Cortex of kidney (tissue), 1 donor: ENCODE measurements at places on chromosomes 2 and 18.

DNA sequence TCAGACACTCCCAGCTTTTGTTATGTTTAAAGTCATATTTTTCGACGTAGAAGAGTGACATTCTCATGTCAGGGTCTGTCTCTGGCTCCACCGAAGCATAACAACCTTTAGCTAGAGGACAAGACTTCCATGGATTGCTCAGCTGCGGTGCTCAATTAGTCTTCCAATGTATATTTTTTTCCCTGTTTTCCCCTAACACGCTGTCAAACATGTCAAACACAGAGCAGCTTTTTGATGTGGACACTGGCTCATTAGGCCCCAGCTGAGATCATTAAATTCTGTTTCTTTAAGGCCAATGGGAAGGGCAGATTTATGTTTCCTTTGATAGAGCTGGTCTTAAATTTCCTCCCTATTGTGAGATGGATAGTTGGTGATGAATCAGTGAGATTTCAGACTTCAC, 525.4 kb downstream of the PIK3C3 start:
- DNase-seq = no peak

DNA sequence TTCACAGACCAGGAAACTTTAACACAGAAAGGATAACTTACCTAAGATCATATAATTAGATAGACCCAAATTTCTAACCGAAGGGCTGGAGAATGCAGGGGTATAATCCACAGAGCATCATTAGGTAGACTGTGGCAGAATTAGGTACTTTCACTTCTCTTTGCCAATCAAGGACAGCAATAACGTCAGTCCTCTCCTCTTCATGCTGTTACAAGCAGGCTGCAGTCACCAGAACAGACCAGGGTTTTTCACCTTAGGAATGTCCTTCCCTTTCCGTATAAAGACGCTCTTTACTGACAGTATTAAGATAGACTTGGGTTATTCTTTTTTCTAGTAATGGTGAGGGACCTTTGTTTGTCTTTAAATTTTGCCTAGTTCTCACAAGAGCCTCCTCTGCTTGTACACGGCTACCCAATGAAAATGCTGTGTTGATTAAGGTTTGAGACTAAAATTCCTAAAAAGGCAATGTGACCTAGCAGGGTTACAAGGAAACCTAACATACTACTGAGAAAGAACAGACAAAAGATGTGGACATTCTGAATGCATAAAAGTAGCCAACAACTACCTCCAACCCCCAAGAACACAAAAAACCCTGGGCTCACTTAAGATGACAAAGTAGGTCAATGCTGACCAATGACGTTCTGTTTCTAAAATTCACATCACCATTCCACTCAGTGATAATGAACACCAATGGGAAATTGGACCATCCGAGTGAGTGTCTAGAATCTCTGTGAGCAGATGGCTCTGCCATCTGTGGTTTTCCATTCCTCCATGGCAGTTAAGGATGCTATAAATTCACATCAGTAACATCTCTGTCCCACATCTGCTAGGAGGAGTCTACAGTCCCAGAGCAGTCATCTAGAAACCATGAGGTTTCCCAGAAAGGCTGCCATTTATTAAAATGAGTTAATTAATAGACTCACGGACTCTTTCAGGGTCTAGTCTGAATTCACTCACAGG, 2.1 kb downstream of the PDIA6 start:
- DNase-seq = no peak

DNA sequence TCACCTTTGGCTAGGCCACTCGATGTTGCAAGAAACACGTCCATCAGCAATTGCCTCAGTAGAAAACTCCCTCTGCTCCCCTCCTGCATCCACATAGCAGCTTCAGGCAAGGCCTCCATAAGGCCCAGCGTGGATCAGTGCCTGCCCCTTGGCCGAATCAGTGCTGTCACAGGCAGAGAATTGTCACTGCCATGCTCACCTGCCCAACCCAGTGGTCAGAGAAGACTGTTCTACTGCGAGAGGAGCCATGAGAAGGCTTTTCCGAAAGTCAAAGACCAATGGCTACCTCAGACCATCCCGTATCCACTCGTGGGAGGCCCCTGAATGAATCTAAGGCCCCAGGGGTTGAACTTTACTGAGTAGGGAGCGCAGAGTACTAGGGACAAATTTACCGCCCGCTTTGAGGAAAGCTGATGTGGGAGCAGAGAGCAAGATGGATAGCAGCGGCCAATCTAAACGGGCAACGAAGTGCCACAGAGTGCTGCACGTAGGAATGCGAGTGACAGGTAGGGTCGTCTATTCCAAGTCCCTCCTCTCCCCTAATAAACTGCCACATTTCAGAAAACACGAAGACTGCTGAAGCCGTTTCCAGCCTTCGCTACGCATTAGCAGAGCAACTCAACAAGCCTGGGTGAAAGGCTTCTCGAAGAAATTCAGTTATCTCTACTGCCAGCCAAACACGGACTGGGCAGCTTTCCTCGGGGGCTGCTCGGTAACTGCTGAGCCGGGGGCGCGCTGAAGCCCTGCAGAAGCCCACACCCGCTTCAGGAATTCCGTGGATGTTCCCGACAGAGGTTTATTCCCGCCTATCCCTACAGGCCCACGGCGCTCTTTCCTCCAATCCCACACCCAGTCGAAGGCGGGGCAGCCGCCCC, 968 bp upstream of the RALBP1 start:
- DNase-seq = no peak

- DNase-seq = no peak
Measured at GRCh38 chr2:27370816-27371620, 602 bp downstream of the SNX17 start.

DNA sequence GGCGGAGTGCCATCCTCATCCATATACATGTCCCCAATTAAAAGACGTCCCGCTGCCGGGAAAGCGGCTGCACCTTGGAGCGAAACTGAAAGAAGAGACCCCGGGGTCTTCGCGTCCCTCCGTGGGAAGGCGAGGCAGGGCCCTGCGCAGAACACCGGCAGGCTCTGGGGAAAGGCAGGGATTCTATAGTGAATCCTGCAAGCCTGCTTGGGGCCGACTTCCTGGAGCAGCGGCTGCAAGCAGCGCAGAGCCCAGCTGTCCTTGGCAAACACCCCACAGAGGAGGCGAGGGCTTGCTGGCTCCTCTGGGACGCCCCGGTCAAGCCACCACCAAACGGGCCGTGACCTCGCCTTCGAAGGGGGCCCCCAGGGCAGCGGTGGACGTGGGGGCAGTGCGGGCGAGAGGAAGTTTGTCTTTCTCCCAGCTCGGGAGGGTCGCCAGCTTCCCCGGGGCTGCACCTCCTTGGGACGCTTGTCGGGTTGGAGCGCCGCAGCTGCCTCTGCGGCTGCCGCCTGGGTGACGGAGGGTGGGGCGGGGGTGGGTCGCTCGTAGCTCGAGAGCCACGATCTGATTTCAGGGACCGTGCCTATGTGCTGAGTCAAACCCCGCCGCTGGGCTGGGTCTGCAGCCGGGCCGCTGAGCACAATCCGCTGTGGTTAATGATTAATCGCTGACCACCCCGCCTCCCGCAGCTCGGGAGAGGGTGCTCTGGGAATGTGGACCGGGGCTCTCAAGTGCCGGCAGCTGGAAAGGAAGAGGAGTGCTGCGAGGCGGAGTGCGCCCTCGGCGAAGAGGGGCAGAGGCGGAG, 486 bp upstream of the GPR39 start:
- peak; percentile 68 for DNase-seq

DNA sequence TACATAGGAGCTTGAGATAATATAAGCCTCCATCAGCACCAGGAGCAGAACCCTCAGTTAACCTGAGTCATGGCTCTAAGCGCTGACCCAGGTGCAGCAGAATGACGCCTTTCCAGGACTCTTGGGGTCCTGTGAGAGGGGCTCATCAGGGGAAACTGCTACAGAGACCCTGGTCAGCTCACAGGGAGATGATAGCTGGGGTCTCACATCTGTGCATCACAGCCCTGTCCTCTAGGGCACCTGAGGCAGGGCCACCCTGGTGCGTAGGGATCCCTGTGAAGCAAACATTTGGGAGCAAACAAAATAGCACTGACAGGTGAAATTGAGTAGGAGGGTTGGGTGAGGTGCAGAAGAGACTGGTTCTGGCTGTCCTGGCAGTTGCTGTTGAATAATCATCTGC, 219.2 kb downstream of the SH3RF3 start:
- no peak for DNase-seq

DNA sequence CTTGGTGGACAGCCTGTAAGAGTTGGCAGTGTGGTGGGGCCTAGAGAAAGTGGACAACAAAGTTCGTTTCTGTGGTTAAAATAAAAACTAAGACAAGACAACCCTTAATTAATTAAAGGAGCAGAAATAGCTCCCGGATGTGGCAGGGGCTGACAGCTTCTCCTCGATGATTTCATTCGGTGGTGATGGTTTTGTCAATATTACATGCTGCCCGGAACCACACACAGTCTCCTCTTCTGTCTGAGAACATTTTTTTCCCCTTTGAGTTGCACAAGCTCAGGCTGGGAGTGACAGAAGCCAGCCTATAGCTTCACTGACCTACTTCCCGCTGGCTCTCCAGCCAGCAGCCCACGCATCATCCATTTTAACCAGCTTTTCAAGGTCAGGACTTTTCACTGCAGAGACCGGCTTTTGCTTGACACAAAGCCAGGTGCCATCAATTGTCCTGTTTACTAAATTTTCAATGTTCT, 378.8 kb downstream of the SLC4A3 start:
- no peak for DNase-seq

DNA sequence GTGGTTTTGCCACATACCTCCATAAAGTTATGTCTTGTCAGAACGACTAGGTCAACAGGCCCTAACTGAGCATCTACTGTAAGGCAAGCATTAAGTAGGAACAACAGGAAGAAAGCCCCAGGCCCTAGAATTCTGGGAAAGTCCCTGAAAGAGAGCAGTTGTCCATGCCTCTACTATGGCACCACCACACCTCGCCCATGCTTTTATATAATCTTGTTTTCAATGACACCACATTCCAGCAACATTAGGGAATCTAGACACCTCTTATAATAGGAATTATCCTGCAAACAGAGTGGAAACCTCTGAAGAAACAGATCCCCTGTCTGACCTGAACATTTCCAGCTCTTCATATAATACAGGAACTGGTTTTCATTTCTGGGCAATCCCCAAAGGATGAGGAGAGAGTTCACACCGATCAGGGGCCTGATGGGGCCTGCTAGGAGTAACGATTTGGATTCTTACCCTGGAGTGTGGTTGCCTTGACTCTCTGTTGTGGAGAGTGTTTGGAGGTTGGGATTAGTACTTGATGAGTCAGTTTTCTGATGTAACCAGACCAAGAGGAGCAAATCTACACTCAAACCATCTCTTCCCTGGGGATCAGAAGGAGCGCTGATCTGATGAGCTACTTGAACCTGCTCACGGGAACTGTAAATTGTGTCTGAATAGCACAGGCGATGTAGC, 31.9 kb upstream of the CEP68 start:
- no peak for DNase-seq

DNA sequence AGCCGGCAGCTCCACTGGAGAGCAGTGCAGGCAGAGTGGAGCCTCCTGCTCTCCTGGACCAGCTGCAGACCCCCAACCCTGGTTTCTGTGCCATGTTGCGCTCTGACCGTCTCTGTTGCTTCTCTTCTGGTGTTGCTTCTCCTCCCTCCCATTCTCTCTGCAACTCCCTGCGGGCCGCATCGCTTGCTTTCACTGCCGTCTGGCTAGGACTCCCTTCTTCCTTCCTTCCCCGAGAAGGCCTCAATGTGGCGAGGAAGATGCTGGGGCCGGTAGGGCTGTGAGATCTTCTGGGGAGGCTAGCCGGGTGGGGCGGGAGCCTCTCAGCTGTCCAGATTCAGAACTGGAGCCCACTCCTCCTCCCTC, 6.2 kb downstream of the DNAJB2 start:
- no peak for DNase-seq

DNA sequence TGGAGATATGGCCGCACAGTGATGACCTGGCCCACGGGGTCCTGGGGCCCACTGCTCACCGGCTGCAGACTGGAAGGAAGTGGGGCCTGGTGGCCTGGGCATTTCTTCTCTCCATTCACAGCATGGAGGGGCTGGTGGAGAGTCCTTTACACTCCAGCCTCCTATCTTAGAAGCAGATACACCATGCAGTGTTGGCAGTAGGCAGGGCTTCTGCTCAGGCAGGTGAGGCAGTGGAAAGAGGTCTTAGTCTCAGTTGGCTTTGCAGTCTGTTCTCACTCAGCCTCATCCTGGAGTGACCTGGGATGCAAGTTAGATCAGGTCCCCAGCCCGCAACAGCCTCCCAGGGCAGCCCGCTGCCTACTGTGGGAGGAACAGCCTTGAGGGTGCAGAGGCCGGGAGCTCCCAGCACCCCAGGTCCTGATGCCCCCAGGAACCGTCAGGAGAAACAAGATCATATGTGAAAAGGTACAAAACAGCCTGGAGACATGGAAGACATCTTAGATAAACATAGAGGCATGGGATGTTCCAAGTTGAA, 45.8 kb upstream of the OTOS start:
- DNase-seq = no peak

GRCh38 chr2:217864963-217865772, 137.6 kb downstream of the TNS1 start:
- DNase-seq = no peak

GRCh38 chr2:239902749-239903201, 122.4 kb downstream of the NDUFA10 start:
- DNase-seq = no peak

DNA sequence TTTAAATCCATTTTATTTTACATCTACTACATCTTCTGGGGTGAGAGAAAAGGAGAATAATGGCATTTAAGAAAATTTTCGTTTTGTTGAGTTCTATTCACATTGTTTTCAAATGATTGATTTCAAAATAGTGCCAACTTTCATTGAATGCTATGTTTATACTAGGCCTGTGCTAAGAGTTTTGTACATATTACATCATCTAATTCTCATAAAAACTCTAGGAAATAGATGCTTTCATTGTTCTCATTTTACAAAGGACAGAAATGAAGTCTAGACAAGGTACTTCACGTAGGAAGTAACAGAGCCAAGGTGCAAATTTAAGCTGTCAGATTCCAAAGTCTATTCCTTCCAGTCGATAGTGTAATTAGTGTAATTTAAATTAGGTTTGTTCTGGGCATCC, 402.8 kb upstream of the UBE2E3 start:
- no peak for DNase-seq

GRCh38 chr18:69980982-69981804, 33.5 kb upstream of the CD226 start:
- no peak for DNase-seq

- DNase-seq = no peak
Measured at GRCh38 chr2:127642706-127643438, 3.1 kb upstream of the GPR17 start.

- no peak for DNase-seq
Measured at GRCh38 chr2:28926847-28927246, 32.4 kb downstream of the WDR43 start.

DNA sequence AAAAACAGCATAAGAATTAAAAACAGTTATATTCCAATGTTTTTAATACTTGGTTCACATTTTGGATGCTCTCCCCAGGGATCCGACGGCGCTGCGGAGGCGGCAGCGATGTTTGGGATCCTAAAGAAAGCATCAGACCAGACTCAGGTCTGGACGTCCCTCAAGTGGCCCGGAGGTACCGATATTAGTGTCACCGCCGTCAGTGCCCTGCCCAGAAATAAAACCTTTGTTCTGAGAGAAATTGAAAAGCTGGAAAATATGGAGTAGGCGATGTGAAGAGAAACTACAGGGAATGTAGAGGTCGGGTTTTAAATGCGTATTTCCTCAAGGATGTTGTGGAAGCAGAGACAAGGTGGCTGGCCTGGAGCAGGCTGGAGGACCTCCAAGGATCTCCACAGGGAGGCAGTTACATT, 683 bp upstream of the TBC1D8 start:
- no peak for DNase-seq
